Activated T-helper 17 cell treated with anti-CD3 and anti-CD28 coated beads, Interleukin-2, amount 50 U/mL, for 72 hours (primary cell): ENCODE measurements at places on chromosomes 6 and 20. TPM values are rescaled to one million over a fixed set of nuclear protein-coding genes. Genes with fewer than 3 reads are reported as not detected.

NKX2-2 gene
- total RNA-seq, result not detected

SIRPD gene
- total RNA-seq, result not detected

BIRC7 gene
- total RNA-seq, result not detected

- ATAC-seq, result no peak
Measured at GRCh38 chr6:48610846-48611245, 499.8 kb upstream of the PTCHD4 start.

- ATAC-seq, result no peak
Measured at GRCh38 chr6:143079325-143079640, 18.6 kb downstream of the AIG1 start.

DNA sequence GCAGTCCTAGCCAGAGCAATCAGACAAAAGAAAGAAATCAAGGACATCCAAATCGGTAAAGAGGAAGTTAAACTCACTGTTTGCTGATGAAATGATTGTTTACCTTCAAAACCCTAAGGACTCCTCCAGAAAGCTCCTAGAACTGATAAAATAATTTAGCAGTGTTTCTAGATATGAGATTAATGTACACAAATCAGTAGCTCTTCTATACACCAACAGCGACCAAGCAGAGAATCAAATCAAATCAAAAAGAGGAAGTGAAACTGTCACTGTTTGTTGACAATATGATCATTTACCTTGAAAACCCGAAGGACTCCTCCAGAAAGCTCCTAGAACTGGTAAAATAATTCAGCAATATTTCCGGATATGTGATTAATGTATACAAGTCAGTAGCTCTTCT, 21.7 kb downstream of the SERPINB9 start:
- ATAC-seq, result no peak

DNA sequence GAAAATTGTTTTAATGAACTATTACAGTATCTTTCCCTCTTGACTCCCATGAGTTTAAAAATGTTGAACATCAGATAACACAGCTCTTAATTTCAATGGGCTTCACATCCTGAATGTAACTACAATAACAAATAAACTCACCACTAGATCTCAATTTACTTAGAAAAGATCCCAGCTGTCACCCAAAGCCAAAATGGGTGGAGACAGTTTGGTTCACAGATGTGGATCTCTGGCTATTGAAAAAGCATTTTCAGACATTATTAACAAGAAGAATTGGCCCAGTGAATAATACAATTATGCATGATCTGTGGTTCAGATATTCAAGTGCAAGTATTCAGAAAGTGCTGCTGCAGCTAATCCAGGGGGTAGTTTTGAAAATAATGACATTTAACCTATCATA, 184.7 kb upstream of the RALGAPA2 start:
- no peak for ATAC-seq

DNA sequence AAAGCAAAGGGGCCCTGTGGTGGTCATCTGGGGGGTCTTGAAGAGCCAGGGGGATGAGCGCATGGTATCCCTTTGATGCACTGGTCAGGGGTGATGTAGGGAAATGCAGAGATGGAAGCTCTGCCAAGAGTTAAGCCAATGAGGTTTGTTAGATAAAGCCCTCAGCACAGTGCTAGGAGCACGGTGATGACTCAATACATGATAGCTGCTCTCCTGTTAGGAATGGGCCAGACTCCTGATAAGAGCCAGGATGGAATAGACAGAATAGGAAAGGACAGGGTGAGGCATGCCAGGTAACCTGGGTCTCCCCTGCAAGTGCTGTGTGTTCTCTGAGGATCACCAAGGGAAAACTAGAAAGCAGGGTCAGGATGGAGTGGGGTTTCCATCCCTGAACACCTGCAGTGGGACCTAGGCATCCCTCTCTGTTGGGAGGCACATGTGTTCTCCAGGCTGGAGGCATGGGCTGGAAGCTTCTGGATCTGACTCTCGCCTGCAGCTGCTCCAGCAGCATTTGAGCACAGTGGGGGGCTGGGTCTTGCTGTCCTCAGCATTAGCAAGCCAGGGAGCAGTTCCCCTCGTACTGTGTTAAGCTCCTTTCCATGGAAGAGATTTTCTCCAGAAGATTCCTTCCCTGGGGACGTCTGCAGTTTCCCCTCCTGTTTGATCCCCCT, 71.8 kb upstream of the TIAM2 start:
- no peak for ATAC-seq

C20orf202 gene
- not detected for total RNA-seq

ADGRF5 gene
- total RNA-seq, result not detected

SYNDIG1 gene
- not detected for total RNA-seq

SLC17A3 gene
- 0.67 TPM for total RNA-seq

DNA sequence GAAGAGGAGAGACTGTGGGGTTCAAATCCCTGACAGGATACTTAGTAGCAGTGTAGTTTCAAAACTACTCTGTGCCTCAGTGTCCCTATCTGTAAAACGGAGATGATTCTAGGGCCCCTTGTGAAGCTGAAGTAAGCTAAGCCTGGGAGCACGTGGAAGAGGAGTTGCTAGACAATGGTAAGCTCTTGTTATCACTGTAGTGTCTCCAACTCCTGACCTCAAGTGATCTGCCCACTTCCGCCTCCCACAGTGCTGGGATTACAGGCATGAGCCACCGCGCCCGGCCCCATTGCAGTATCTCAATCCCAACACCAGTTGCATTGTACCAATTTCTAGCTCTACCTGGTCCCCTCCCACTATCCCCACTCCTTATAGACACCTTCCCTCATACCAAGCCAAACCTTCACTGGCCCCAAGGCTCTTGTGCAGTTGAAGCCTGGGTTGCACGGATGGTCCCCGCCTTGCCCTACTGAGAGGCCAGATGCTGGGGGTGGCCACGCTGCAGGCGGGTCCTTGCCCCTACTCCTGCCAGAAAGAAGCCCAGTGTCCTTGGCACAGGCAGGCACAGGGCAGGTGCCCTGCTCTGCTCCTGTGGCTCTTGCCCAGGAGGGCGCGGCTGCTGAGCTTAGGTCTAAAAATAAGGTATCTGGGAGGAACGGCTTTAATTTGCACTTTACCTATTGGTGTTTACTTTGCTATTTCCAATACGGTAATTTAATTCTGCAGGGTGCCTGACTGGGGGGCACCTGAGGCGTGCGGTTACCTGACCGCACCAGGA, 118.1 kb downstream of the VEGFA start:
- no peak for ATAC-seq

- ATAC-seq, result no peak
Measured at GRCh38 chr6:57116776-57117175, 26.8 kb downstream of the ZNF451 start.

DNA sequence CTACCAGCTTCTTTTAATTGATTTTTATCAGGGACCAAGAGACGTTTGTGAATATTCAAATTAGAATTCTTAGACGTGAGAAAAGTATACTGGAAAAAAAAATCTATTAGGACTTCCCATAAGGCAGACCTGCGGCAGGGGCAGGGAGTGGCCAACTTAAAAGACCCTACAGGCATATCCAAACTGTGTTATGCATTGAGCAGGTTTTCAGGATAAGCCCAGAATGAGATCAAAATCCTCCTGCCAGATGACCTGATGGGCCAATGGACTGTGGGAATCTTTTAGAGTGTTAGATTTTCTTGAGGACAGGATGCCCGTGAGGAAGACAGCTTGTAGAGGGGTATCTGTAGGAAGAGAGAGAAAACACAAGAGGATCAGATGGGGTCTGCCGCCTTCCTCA, 391.5 kb downstream of the CD83 start:
- ATAC-seq, result no peak

- no peak for ATAC-seq
Measured at GRCh38 chr6:39092124-39092523, 22.9 kb downstream of the SAYSD1 start.

GRCh38 chr6:142592876-142593275, 291.1 kb downstream of the ADGRG6 start:
- no peak for ATAC-seq

GRCh38 chr6:52352239-52353018, 9.5 kb upstream of the PAQR8 start:
- peak; percentile 67 for ATAC-seq

- no peak for ATAC-seq
Measured at GRCh38 chr6:160188773-160189172, 67.2 kb downstream of the SLC22A1 start.

GRCh38 chr6:137146206-137146605, 27.2 kb downstream of the IL22RA2 start:
- no peak for ATAC-seq

DNA sequence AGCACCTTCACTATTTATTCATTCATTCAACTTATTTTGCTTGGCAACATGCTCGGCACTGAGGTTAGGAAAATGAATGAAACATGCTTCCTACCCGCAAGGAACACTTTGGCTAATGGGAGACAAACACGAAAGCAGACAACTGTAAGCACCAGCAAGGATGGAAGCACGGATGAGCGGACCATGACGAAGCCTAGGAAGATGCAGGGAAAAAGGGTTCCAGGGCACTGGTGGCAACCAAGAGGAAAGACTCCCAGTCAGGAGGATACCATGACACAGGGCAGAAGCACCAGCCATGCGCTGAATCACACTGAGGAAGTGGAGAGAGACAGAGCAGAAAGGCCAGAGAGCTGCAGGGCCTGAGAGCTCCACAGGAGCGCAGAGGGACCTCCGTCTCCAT, 9.8 kb downstream of the PDE10A start:
- ATAC-seq, result no peak

SLC12A5 gene
- 0.61 TPM for total RNA-seq

- no peak for ATAC-seq
Measured at GRCh38 chr20:2879146-2879545, 5.9 kb downstream of the PTPRA start.

F13A1 gene
- total RNA-seq, result 0.06 TPM

GRCh38 chr20:63090682-63091571, 84.2 kb upstream of the BHLHE23 start:
- ATAC-seq, result no peak

- no peak for ATAC-seq
Measured at GRCh38 chr6:64580346-64580745, 944.7 kb downstream of the PHF3 start.

CNR1 gene
- total RNA-seq, result 0.24 TPM

DNA sequence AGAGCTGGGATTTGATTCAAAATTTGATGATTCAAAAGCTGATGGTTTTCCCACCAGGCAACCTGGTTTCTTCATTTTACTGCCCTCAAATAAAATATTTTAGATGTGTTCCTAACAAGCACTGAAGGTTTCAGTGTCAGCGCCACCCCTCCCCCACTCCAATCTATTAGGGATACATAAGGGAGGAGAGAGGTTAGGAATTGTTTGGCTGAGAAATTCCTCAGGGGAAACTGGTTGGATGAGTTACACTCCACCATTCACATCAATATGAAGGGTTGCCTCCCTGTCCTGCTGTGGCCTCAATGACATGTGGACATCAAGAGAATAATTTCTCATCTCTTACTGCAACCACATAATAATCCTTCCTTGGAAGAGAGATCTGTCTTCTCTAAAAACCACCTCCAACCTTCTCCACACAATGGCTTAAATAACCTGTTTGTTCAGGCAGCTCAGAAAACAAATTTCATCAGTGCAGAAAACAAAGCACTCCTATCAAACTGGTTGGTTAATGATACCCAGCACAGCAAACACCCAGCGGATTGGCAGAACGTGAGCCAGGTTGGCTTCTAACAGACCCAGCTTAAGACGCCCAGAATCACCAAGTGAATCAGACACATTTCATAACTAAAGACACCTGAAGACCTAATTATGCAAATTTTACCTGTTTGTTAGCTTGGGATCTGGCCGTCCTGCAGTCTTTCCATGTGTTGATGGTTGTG, 136.0 kb upstream of the SGK1 start:
- no peak for ATAC-seq

- no peak for ATAC-seq
Measured at GRCh38 chr20:1186367-1186991, 1.7 kb upstream of the TMEM74B start.
